Activated CD4-positive, alpha-beta T cell treated with anti-CD3 and anti-CD28 coated beads, Interleukin-2, amount 50 U/mL, for 24 hours (primary cell): ENCODE measurements at places on chromosomes 1 and 21.

- no peak for DNase-seq
Measured at GRCh38 chr1:185735701-185736064, 1.5 kb downstream of the HMCN1 start.

DNA sequence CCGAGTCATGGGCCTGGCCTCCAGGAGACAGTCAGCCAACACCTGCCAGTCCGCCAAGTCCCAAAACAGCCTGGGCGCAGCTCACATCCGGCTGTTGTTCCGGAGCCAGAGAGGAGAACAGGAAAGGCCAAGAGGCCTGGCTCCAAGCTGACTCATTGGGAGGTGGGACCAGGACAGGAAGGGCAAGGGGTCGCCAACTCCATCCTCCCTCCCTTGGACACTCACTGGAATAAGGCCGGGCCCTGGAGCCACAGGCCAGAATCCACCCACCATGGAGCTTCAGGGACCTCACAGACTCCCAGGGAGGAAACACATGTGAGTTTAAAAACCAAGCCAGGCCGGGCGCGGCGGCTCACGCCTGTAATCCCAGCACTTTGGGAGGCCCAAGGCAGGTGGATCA, 25.1 kb upstream of the CLIC4 start:
- no peak for DNase-seq

GRCh38 chr1:32695098-32695904, 7.3 kb downstream of the SYNC start:
- DNase-seq, result no peak

DNA sequence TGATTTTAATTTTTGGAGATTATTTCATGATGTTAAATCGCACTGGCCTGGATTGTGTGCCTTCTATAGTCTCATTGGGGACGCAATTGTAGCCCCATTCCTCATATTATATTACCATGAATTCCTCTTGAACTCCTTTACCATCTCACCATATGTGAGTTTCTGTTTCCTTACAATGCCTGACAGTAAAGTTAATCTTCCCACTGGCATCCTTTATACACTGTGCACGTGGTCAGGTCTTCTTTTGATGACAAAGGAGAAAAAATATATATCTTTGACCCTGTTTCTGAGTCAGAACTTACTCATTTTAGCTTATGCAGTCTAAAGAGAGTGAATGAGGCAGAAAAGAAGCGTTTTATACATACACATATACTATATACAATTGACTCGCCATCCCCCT, 774 bp upstream of the ABL2 start:
- DNase-seq, result no peak
